ENCODE measurements at places on chromosomes 7 and 10.

GRCh38 chr7:31059551-31059950 lies 7.4 kb downstream of the ADCYAP1R1 start:
- DNase-seq = no peak

- DNase-seq = peak; percentile 67
These were observed 78.3 kb upstream of the SLC26A5 start for GRCh38 chr7:103524042-103524907.

DNA sequence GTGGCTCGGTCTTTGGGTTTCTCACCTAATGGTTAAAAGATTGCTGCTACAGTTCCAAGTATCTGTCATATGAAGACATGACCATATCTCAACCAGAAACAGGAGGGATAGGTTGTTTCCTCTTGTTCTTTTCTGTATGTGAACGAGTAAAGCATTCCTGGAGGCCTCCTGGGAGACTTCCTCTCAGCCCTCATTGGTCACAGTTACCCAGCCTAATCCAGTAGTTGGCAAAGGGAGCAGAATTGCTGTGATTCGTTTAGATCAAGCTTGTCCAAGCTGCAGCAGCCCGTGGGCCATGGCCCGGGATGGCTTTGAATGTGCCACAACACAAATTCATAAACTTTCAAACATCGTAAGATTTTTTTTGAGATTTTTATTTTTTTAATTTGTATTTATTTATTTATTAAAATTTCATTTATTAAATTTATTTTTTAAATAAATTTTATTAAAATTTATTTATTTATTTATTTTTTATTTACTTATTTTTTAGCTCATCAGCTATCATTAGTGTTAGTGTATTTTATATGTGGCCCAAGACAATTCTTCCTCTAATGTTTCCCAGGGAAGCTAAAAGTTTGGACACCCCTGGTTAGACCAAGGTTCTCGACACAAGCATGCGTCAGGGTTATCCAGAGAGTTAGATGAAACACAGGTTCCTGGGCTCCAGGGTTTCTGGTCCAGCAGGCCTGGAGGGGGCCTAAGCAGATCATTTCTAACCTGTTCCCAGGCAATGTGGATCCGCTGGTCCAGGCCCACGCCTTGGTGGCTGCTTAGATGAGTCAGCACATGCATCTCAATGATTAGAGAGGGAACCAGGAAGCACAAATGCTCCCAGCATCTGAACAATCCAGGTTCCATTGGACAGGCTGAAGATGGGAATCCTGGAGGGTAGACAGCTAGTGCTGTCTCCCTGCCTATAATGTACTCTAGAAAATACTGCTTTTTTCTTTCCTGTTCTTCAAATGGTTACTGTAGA lies 25.6 kb downstream of the CDC123 start:
- no peak for DNase-seq

DNA sequence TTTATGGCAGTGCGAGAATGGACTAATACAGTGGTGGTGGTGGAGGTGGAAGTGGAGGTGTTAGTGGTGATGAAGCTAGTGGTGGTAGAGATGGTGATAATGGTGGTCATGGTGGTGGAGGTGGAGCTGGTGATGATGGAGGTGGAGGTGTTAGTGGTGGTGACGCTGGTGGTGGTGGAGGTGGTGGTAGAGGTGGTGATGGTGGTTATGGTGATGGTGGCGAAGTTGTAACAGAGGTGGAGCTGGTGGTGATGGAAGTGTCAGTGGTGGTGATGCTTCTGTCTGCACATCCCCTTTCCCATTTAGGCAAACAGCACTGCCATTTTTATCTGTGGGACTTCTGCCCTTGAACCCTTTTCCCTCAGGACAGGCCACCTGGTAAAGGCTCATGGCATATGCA lies 7.4 kb upstream of the PTPRN2 start:
- no peak for DNase-seq

DNA sequence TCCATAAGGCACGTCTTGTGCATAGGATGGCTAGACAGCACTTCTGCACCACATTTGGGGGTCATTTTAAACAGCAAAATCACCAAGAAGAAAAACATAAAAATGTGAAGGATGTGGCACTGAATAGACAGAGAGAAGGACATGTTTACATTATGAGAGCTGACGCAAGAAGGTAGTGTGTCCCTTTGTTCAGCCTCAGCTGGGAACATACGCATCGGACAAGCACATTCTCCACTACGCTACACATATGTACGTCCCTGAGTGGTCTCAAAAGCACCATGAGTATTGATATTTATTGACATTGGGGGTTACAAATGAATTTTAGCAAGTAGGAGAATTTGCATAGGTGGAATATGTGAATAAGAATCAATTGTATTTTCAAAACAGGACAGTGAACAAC lies 20.2 kb downstream of the DDC start:
- DNase-seq = no peak

Measured in adipocyte (in vitro differentiated cells).